Stromal cell of bone marrow (primary cell): ENCODE measurements at places on chromosomes 5 and 9.
A peak's percentile ranks its signal among the peaks of the same experiment; 100 is the strongest.

DNA sequence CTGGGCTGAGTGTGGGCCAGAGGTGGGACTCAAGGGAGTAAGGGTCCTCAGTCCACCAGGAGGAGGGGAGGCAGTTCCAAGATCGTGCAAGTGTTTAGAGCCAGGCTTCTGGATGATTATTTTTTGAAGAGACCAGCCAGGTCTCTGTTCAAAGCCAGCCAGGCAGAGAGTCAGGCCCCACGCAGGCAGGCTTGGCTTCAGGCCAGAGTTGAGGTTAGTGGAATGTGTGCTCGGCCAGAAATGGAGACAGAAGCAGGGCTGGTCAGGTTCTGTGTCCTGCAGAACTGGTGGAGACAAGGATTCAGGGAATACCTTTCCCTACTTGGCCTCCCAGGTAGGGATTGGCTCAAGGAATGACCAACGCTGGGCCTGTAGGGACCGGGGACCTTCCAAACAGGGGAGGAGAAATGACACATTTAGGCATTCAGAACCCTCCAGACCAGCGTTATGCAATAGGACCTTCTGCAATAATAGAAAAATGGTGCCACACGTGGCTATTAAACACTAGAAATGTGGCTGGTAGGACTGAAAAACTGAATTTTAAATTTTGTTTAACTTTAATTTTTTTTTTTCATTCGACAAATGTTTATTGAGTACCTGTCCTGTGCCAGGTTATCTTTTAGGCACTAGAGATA is 106.2 kb downstream of the CMYA5 start:
- DNase-seq, result no peak

DNA sequence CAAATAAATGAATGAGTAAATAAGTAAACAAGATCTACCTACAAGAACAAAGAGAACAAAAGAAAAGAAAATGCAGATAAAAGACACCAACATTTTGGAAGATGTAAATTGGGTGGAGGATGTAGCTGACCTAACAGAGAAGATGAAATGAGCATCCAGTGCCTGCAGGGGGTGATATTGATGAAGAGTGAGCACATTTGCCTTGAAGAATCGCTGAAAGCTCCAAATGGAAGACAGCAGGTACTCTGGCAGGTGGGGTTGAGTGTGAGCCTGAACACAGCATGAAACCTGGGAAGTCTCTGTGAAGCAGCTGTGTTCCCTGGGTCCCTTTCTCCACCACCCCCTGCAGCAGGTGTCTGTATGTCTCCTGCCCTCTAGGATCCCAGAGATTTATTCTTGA is 125.6 kb downstream of the NXNL2 start:
- DNase-seq, result no peak

DNA sequence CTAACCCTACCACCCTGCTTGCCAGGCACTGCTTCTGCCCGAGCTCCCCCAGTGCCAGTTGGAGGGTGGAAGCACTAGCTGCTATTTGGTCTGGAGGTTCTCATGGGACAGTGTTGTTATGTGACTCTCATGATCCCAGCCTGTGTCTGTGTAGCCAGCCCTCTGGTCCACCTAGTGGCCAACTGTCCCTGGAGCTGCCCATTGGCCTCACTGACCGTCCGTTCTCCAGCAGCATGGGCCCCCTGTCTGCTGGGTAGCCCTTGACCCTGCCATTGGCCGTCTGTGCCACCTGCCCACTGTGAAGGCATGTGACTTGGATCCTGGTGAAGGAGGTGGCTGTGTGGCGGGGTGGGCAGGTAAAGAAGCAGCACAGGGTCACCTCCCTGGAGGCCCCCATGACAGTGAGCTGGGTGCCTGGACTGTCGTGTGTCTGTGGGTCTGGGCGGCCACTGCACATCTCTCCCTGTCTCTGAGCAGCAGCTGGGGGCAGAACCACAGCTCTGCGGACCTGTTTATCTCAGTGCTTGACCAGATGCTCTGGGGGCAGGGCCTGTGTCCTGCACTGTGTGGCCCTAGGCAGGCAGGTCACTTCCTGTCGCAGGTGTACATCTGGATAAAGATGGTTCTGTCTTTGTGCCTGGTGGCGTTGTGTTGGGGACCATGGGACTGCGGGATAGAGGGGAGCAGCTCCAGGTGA is 11.4 kb downstream of the PHF2 start:
- no peak for DNase-seq

GRCh38 chr5:69432412-69433206 is 17.7 kb downstream of the MARVELD2 start:
- DNase-seq, result no peak

GRCh38 chr5:126430631-126431030 is 7.4 kb downstream of the GRAMD2B start:
- DNase-seq, result no peak

DNA sequence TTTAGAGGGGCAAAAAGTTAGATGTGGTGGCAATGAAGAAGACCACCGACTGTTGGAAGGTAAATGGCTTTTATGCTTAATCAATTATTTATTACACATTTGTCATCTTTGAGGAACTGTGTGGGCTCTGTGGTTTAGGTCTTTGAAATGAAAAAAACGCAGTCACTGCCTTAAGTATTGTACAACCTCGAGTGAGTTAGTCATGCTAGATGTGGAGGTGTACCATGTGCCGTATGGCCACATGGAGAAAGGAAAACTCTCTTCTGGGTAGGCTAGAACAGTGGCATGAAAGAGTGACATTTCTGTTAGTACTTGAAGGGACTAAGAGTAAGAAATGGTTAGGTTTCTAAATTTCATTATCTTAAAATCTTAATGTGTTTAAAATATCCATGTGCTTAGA is 166.1 kb downstream of the HACD4 start:
- no peak for DNase-seq

DNA sequence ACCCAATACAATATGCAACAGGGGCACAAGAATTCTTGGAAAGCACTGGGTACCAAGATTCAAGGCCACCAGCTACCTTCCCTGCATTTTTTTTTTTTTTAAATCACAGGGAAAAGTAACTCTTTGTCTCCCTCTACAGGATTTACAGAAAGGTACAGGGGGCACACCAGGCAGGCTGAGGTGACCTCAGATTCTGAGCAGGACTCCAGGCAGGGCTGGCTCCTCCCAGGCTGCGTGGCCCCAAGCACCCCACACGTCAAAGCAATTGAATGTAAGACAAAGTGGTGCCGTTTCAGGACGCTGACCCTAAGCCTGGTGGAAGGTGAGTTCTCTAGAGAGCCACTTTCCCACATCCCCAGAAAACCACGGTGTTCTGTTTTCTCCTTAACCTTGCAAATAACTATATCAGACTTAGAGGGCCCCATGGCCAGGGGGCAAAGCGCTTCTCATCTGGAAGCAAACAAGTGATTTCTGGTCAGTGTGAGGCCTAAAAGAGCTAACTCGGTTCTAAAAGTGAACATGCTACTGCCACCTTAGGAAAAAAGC is 222.6 kb downstream of the ROR2 start:
- peak; percentile 28 for DNase-seq

GRCh38 chr5:153520952-153521351 is 30.5 kb downstream of the GRIA1 start:
- no peak for DNase-seq

DNA sequence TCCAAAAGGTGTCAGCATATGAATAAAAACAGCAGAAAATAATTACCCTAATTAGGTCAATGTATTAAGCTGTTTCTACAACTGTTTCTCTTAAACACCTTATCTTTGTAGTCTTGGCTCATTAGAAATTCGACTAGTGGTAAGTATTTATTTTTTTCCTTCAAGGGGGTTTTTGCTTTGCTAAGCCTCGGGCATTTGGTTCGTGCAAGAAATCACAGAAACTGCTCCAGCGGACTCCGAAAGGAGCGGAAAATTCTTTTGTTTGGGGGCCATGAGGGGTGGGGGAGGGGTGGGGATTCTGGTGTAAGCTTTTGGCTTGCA is 757 bp downstream of the ZBED3 start:
- peak; percentile 30 for DNase-seq

GRCh38 chr9:107872457-107873192 is 383.1 kb upstream of the KLF4 start:
- DNase-seq, result no peak
